ENCODE measurements at places on chromosomes 7 and 10. TPM values are rescaled to one million over a fixed set of nuclear protein-coding genes. Genes with fewer than 3 reads are reported as not detected.

MYO3A gene
- total RNA-seq, result 0.25 TPM

LHPP gene
- 20.1 TPM for total RNA-seq

DOCK1 gene
- total RNA-seq, result 64.6 TPM

TIMM23B gene
- 20.6 TPM for total RNA-seq

NACAD gene
- total RNA-seq, result 9.6 TPM

C7orf33 gene
- not detected for total RNA-seq

VIPR2 gene
- 11.3 TPM for total RNA-seq

SFMBT2 gene
- 12.5 TPM for total RNA-seq

DNA sequence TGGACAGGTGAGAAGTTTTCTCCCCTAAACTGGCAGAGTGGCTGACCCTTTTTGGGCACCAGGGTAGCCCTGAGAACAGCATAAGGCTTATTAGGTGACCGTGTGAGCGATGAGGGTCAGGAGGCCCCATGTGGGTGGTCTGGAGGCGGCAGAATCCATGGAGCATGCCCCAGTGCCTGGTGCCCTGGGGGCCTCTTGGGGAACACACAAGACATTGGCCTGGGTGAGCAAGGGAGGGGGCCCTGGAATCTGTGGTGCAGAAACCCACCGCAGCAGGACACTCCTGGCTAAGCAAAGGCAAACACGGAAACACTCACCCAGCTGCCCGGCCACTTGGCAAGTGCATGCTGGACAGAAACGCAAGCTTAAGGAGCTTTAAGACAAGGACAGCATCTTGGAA lies 29.5 kb downstream of the YKT6 start:
- DNase-seq, result no peak

DNA sequence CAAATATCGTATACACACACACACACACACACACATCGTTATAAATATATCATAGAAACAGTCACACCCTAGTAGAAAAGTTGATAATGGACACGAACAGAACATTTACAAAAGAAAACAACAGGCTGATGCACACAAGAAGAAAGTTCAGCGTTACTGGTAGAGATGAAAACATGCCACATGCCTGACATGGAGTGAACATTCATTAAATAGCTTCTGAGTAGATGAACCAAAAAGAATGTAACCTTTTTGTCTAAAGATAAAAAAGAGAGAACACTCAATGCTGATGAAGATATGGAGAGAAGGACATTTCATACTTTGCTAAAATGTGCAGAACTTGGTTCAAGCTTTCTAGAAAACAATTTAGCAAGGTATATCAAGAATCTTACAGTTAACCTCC lies 173.4 kb upstream of the KLF14 start:
- no peak for DNase-seq

DNA sequence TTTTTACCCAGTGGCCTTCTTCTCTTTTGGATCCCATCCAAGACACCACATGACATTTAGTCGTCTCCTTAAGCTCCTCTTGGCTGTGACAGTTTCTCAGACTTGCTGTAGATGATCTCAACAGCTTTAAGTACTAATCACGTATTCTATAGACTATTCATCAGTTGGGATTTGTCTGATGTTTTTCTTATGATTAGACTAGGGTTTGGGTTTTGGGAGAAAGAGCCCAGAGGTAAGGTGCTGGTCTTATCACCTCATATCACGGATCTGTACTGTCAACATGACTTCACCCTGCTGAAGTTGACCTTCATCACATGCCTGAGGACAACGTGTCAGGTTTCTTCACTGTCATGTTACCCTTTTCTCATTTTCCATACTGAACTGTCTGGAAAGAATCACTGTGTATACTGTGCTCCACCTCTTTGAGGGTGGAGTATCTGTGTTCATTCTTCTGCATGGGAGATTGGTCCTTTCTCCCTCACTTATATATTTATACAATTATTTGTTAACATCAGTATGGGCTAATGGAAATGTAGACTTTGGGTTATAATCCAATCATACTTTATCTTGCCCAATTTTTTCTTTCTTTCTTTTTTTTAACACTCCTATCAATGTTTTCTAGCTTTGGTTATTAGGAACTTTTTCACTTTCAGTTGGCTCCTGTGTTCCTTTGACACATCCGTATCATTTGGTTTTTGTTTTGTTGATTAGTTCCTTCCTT lies 6.4 kb upstream of the HKDC1 start:
- no peak for DNase-seq

DNA sequence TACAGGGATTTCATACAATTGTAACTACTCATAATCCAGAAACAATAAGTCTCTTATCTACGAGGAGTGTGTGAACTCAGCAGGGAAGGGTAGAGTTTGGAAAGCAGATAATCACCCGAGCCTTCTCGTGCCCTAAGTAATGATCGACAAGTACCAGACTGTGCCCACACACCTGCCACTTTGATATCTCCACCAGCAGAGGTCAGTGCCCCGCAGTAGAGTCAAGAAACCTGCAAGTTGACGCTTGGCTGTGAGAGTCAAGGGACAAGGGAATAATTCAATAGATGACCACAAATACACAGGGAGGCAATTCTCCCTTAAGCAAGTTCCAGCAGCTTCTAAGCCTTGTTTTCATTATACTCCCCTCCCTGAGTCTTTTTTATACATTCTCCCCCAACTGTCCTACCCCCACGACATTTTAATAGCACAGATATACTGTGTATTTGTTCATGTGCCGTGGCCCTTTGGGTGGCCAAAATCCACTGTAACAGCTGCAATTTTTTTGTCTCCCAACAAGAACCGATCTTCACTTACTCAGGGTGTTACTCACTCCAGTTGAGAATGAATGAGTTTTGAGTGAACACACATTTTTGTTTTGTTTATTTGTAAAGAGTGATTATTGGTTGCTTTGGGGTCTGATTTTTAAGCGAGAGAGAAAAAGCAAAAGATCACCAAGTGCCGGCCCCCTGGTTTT lies 106.9 kb upstream of the RHEB start:
- DNase-seq, result no peak

- no peak for DNase-seq
Measured at GRCh38 chr7:51444936-51445335, 128.3 kb upstream of the COBL start.

GRCh38 chr7:141785706-141786552 lies 4.1 kb upstream of the TAS2R5 start:
- no peak for DNase-seq

GRCh38 chr10:100878291-100878910 lies 34.4 kb upstream of the SLF2 start:
- no peak for DNase-seq

- DNase-seq, result no peak
Measured at GRCh38 chr10:16986406-16987205, 143.0 kb downstream of the CUBN start.

- no peak for DNase-seq
Measured at GRCh38 chr10:30818010-30818660, 188.6 kb upstream of the LYZL2 start.

- DNase-seq, result no peak
Measured at GRCh38 chr7:140593672-140593982, 47.0 kb downstream of the DENND2A start.

- DNase-seq, result no peak
Measured at GRCh38 chr7:129110258-129110981, 34.1 kb upstream of the TSPAN33 start.

Data from vagina (tissue), 2 donors.